Caco-2 (cell line): ENCODE measurements at places on chromosomes 13 and 19.

DNA sequence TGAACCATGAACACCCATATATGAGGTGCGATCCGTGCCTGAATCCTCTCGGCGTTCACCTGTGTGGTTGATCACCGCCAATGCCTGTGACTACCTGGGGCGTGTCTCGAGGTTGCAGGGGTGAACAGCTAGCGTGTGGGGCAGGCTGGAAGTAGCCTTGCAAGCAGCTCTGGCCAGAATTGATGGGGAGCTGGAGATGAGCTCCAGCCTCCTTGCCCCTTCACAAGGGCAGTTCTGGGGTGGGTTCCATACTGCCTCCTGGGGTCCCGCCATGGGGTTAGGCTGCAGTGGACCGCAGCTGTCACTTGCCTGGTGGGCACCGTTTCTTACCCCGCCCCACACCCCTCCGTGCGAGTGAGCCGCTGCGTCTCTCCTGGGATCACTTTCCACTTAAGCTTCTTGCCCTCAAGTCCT lies 154.5 kb upstream of the SOX1 start:
- DNase-seq: no peak

GRCh38 chr19:51272183-51272810 lies 21.4 kb downstream of the SIGLECL1 start:
- DNase-seq: no peak

GRCh38 chr13:53351021-53351420 lies 322.4 kb downstream of the OLFM4 start:
- no peak for DNase-seq

GRCh38 chr13:29711776-29712175 lies 116.3 kb upstream of the SLC7A1 start:
- no peak for DNase-seq
